Peyer's patch (tissue), 4 donors: ENCODE measurements at places on chromosomes 1 and 21.
A peak's percentile ranks its signal among the peaks of the same experiment; 100 is the strongest.

- no peak for DNase-seq
Measured at GRCh38 chr1:158185770-158186169, 5.1 kb downstream of the CD1D start.

DNA sequence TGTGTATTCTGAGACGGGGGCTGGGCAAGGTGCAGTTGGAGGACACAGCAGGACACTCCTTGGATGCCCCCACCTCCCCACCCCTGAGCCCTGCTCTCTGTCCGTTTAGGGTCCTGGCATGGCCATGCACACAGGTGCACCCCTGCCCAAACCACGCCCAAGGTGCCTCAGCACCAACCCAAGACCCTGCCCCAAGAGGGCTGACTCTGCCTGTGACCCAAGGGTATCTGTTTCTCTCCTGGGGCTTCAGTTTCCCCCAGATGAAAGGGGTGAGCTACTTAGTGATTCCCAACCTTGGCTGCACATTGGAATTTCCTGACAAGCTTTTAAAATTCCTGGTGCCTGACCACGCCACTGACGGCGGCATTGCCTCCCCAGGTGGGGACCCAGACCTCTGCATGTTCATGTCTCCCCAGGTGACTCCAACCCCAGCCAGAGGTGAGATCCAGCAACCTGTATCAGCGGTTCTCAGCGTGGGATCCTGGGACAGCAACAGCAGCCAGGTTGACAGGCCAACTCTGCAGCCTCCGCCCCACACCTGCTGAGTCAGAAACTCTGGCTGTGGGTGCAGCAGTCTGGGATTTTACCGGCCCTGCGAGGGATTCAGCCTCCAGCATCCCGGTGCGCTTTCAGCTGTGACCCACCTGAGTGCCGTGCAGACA, 483.4 kb downstream of the NPHP4 start:
- no peak for DNase-seq

DNA sequence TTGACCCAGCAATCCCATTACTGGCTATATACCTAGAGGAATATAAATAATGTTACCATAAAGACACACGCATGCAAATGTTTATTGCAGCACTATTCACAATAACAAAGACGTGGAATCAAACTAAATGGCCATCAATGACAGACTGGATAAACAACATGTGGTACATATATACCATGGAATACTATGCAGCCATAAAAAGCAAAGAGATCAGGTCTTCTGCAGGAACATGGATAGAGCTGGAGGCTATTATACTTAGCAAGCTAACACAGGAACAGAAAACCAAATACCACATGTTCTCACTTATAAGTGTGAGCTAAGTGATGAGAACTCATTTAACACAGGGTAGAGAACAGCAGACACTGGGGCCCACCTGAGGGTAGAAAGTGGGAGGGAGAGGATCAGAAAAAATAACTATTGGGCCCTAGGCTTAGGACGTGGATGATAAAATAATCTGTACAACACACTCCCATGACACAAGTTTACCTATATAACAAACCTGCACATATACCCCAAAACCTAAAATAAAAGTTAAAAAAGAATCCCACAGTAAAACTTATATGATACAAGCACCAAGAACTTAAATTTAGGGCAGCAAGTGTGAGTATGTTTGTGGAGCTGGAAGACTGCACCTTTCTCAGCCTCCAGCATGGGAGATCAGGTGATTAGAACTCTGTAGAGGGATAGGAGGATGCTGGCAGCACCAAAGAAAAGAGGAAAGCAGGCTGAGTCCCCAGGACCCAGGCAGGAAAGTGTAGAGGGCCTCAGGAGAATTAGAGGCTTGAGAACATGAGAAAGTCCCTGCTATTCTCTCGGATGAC, 320.8 kb upstream of the USP24 start:
- no peak for DNase-seq

GRCh38 chr1:119652587-119652986, 4.5 kb upstream of the ZNF697 start:
- DNase-seq = no peak

GRCh38 chr1:180595966-180596365, 35.9 kb upstream of the XPR1 start:
- DNase-seq = no peak

GRCh38 chr1:241810769-241811405, 37.1 kb upstream of the EXO1 start:
- DNase-seq = no peak

- no peak for DNase-seq
Measured at GRCh38 chr1:155934936-155935590, 850 bp upstream of the KHDC4 start.

- DNase-seq = no peak
Measured at GRCh38 chr1:185155600-185156287, 1.0 kb downstream of the TRMT1L start.

DNA sequence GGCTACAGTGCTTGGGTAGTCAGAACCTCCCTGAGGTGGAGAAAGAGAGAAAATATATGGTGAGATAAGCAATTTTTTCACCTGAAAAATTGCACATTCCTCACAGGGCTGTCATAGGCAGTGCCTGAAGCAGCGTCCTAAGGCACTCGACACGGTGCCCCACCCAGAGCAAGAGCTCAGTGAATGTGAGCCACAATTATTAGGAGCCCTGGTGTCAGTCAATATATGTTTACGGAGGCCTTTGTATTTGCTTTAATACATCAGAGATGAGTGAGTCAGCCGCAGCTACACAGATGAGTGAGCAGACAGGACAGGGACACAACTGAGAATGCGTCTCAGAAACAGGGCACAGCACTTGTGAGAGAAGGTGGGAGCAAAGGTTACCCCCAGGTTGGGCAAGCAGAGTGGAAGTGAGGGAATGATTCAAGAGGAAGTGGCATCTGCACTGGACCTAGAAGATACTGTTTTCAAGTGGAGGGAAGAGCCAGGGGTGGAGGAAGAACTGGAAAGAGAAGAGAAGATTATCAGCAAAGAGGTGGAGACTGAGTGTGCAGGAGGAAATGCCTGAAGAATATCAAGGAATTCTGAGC, 5.2 kb upstream of the PIGC start:
- no peak for DNase-seq

GRCh38 chr1:226643177-226643576, 94.6 kb downstream of the STUM start:
- DNase-seq = peak; percentile 53

GRCh38 chr1:93435443-93435842, 12.5 kb upstream of the FNBP1L start:
- DNase-seq = no peak

DNA sequence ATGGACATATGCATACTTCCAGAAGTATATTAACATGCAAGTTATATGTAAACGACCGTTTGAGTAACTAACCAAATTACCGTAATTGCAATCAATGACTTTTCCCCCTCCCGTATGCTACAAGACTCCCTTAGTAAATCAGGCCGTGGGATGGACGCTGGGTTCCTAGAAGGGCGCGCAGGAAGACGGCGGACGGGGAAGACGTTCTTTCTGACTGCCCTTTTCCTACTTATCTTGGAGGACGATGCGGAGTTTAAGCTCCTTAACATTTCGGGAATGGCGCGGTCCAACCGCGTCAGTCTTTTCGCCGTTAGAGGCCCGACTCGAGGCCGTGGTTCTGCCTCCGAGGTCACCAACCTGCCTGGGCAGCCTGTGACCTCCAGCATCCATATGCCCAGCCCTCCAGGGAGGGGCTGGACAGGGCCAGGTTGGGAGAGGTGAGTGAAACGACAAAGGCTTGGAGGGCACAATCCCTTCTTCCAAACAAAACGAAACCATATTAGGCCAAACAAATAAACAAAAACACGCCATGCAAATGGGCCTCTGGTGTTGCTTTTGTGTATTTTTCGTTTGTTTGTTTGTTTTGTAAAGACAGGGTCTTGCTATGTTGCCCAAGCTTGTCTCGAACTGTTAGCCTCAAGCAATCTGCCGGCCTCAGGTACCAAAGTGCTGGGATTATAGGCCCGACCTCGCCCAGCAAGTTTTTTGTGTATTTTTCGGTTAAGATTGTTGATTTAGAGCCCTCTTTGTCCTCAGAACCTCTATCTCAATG, 873 bp upstream of the PI4KB start:
- DNase-seq = no peak

DNA sequence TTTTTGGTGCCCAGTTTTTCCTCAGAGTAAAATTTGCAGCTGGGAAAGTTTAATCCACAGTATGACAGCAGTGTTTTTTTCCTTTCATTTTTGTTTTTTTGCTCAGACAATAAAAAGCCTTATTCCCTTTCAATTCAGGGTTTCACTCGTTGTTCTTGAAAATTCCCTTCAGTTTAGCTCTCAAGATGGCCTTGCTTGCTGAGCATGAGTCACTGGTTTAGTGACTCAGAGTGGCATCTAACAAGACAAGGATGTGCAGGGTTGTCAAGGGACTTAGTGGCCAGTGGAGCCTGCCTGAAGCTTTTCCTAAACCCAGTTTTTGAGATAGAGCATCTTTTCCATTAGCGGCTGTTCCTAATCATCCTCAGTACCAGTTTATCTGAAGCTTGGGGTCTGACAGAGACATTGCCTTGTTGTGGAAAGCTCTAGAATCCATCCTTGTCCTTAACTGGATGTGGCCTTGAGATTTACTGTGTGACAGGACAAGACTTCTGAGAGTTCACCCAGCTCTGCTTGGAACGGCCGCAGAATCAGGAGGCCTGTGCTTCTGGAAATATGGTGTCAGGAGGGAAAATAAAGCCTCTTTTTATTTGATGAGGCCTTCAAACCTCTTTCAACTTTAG, 48.4 kb upstream of the DNAJC6 start:
- DNase-seq = no peak

GRCh38 chr21:16976193-16976592, 536.6 kb upstream of the CXADR start:
- DNase-seq = no peak

DNA sequence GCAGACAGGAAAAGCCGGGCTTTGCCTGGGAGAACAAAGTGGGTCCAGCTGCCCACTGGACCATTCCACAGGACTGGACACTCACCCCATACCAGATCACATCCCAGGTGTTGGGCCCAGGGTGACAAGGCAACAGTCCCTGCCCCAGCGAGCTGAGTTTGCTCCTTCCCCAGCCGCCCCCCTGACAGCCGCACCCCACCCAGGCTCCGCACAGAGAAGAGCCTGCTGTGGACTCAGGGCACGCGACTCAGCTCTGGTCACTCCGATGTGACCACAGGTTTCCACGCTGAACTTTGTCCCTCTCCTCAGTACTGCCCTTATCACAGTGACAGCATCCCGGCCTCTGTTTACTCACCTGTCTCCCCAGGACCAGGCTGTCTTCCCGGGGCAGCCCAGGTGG, 1.2 kb downstream of the BMP8B start:
- no peak for DNase-seq

- DNase-seq = peak; percentile 76
Measured at GRCh38 chr1:92484472-92485380, 2.0 kb downstream of the GFI1 start.

- no peak for DNase-seq
Measured at GRCh38 chr21:27326301-27326700, 359.4 kb upstream of the ADAMTS5 start.

DNA sequence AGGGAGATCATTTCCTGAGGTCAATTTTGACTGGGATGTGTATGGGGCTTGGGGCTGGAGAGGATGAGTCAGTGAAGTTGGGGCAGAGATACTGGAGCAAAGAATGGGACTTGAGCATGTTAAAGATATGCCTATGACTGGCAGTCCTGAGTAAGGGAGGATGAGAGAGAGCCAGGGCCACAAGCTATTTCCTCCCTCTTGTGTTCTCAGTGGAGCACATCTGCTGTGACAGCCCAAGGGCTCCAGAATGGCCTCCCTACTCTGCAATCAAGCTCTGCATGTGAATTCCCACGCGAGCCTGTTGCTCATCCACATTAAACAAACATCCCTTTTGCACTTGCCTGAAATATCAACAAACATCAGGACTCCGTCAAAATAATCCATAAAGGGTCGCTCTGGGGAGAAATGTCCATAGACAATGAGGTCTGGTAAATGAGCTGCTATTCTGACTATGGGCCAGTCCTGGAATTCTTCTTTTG, 9.2 kb downstream of the ADCY10 start:
- DNase-seq = no peak

DNA sequence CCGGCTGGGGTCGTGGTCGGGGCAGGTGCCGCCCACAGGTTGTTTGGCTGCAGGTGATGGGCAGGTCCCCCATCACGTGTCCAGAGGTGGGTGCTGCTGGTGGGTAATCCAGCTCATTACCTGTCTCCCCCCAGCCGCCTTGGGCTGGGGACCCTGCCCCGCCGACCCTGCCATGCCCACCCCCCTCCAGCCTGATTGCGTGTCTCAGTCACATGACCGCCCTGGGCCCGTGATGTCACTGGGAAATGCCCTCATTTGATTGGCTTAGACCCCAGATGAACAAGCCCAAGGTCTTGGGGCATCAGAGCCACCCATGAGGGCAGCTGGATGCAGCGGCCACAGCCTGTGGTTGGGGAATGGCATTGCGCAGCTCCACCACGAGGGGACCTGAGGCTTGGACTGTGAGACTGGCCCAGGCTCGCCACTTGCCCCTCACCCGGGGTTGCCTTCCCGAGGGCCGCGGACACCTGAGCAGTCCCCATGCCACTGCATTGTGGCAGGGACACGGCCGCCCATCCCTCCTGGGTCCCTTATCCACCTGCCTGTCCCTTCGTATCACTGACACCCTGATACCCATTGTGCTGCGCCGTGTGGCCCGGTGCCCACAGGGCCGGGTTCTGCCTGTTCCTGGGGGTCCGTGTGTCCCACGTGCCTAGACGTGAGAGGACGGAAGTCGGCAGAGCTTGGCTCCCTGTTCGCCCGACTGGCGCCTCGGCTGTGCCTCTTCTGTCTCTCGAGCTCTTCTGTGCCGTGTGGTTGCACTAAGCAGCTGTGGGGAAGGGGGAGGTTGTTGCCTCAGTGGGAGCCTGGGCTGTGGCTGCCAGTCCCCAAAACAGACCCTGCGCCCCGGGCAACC, 68.0 kb downstream of the FAAP20 start:
- DNase-seq = no peak

DNA sequence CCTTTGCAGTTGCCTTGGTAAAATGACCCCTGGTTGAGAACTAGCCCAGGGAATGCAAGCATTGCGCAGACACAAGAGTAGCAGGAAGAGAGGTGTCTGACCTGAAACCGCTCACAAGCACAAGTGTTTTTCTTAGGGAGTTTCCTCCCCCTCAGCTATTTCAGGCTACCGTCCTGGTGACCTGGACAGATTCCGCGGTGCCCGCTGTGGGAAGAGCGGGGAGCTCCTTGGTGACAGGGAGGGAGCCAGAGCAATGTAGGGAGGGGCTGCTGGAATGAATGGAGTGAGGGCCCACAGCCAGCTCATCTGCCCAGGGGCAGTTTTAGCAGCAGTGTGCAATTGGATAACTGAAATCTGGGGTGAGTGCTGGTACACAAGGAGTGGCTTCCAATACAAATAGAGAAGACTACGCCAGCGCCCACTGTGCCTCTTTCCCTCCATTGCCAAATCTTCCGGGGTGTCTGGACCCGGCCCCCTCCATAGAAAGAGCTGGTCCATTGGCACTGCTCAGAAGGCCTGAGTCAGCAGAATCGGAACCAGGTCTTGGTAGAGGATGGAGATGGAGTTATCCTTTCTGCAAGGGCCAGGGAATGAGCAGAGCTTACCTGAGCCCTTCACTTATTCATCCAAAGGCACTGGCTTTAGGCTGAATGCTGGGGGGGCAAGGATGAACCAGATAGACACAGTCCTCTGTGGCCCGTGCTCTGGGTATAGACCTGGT, 82.8 kb downstream of the TRABD2B start:
- no peak for DNase-seq
